NCI-H526 treated with DMSO at 0.1 percent for 48 hours (cell line): ENCODE measurements at places on chromosomes 16 and 17.

GRCh38 chr17:185445-186138 lies 4.1 kb upstream of the DOC2B start:
- DNase-seq, result no peak

GRCh38 chr16:23048164-23048563 lies 101.1 kb downstream of the USP31 start:
- no peak for DNase-seq

GRCh38 chr16:68388124-68388523 lies 60.2 kb downstream of the SMPD3 start:
- DNase-seq, result no peak

GRCh38 chr17:37725601-37726146 lies 19.2 kb downstream of the HNF1B start:
- DNase-seq, result no peak

DNA sequence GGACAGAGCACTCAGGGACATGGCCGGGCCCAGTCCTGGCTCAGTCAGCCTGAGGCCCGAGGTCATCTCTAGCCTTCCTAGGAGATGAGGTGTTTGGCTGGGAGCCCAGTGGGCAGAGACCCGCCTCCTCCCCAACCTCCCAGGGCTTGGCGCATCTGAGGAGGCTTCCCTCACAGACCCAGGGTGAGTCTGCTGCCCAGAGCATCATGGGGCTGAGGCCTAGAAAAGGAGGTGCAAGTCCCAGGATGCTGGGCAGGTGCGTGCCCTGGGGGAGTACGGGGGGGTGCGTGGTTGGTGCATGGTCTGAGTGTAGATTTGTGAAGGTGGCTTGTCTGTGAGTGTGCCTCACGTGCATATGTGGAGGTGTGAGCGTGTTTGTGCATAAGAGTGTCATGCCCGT lies 4.7 kb downstream of the PDE6G start:
- no peak for DNase-seq

DNA sequence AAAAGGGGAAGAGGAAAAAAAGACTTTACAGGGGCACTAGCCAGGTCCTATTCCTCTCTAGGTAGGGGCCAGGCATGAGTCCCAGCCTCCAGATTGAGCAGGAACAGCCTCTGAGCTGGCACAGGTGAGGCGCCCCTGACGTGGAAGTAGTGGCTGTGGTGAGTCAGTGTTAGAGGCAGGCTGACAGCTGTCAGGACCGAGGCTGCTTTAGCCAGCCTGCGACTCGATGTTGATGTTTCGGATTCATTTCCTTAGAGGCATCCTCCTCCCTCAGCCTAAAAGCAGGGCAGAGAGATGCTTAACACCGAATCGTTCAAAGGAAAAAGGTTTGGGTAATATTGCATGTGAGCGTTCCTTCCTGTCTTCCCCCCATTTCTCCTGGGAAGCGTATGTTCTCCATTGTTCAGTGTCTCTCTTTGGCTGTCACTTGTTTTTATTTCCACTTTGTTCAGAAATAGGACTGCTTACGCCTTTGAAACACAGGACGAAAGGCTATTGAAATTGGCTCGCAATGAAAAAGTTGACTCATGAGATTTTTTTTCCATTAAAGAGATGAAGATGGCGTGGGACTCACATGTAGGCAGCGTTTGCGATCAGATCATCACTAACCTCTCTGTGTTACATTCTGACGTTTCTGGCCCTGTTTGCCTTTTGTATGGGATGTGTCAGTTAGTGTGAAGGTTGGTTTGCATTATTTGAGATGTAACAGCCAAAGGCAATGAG lies 1.3 kb downstream of the KIAA0513 start:
- DNase-seq, result no peak

- DNase-seq, result peak; percentile 52
These were observed at the start of gene ZNF629 for GRCh38 chr16:30786936-30787612. Gene ZNF629 (minus strand): TSS chr16:30787205. CDS start chr16:30784482, 2,723 bp downstream.

GRCh38 chr16:1958715-1959268 lies 546 bp upstream of the NDUFB10 start:
- no peak for DNase-seq

- DNase-seq, result no peak
These were observed 368.1 kb downstream of the C16orf95 start for GRCh38 chr16:86949116-86949515.

- DNase-seq, result no peak
These were observed 58.8 kb downstream of the ADCY9 start for GRCh38 chr16:4057439-4057877.

DNA sequence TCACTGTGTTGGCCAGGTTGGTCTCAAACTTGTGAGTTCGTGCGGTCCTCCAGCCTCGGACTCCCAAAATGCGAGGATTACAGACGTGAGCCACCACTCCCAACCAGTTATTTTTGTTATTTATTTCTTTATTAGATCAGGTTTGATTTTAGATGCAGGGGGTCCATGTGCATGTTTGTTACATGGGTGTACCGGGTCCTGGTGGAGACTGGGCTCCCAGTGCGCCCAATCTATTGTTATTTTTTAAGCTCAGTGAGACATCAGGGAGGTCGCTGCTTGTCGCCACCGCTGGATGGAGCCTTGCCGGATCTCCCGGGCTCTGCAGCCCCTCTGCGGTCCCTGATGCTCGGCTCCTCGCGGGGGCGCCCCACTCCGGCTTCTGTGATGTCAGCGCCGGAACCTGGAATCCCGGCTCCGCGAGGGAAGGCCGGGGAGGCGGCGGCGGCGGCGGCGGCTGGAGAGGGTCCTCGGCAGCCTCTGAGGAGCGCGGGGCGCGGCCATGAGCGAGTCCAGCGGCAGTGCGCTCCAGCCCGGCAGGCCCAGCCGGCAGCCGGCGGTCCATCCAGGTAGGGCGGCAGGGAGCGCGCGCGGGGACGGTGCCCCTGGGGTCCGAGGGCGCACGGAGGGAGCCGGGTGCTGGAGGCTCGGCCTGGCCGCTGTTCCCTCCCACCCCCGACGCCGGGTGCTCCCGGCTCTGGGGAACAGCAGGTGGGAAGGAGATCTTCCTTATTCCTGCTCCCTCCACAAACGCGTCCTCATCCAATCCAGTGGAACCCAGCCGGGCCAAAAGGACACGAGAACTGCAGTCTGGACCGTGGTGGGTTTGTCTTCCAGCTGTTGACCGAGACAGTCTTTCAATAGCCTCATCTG lies at the start of gene TMC7:
TMC7 (plus strand) TSS at position 370 of the 870 bp plus-strand sequence; CDS start at position 500, 130 bp downstream.
- peak; percentile 60 for DNase-seq

GRCh38 chr17:64331366-64331765 lies 59.3 kb downstream of the PECAM1 start:
- DNase-seq, result no peak

DNA sequence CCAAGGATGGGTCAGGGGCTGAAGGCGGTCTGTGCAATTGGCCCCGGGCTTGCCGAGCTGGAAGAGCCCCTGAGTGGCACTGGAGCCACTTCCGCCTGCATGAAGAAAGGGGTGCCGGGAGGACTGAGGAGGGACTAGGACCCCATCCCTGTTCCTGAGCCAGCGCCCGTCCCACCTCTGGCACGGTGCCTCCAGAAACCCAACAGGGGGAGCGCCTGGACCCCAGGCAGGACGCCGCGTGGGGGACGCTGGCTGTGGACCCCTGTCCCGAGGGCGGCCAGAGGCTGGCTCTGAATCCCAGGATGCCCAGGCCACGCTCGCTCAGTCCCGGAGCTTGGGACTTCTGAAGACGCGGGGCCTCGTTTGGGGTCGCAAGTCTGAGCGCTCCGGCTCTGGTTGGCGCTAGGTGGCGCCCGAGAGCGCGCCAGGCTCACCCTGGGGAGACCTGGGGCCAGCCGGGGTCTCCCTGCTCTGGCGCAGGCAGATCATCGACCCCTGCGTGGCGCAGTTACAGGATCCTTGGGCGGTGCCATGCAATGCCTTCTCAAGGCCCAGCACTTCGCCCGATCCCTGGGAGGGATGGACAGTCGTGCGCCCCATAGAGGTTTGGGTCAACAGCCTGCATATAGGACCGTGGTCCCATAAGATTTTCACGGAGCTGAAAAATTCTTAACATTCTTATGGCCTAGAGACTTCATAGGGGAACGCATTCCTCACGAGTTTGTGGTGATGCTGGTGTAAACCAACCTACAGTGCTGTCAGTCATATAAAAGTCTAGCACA lies 58.5 kb upstream of the CREBBP start:
- peak; percentile 7 for DNase-seq

DNA sequence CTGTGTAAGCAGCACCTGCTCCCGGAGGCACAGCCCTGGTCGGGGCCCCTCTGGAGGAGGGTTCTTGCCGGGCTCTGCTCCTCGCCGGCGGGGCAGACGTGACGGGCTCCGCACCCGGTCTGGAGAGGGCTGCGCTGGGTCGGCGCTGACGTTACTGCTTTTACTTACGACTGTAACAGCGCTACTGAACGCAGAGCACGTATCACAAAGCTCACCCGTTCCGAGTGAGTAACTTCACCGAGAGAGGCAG lies 1.3 kb upstream of the RAB40C start:
- DNase-seq, result no peak

DNA sequence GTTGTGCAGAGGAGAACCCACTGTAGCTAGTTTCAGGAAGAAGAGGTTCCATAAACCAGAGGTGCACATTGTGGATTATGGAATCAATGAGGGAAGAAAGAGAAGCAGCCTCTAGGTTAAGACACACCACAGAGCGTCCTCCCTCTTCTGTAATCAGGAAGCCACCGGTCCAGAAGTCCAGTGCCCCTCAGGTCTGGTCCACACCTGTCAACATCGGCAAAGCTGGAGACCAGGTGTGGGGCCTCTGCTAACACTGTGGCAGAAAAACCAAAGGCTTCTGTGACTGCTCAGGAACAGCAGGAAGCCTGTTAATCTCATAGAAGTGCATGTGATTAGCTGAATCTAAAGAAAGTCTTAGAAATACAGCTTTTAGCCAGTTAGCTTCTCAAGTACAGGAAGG lies 23.3 kb downstream of the LIMD2 start:
- no peak for DNase-seq

- no peak for DNase-seq
These were observed 72.0 kb upstream of the MAF start for GRCh38 chr16:79672524-79672923.

GRCh38 chr16:2896480-2897010 lies 13.5 kb downstream of the FLYWCH2 start:
- DNase-seq, result no peak

GRCh38 chr17:48646183-48647102 lies 20.3 kb upstream of the HOXB9 start:
- no peak for DNase-seq

DNA sequence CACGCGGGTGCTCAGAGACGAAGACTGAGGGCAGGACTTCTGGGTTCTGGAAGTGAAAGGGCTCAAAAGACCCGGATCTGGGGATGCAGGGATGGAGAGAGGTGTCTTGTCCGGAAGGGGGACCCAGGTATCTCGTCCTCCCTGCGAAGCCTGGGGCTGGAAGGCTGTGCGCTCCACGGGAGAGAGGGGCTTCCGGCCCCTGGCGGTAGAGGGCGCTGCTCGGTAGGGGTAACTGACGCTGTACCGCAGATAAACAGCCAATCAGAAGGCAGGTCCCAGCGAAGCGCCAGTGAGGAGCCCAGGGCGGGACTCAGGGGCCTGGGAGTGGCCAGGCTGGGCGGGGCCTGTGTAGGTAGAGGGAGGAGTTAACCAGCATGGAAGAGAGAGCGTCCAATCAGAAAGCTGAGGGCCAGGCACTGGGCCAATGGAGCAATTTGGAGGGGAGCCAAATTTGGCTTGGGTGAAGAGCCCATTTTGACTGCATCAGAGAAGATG lies 804 bp downstream of the TGFB1I1 start:
- no peak for DNase-seq

GRCh38 chr17:56973520-56973919 lies 4.4 kb upstream of the SCPEP1 start:
- DNase-seq, result no peak

DNA sequence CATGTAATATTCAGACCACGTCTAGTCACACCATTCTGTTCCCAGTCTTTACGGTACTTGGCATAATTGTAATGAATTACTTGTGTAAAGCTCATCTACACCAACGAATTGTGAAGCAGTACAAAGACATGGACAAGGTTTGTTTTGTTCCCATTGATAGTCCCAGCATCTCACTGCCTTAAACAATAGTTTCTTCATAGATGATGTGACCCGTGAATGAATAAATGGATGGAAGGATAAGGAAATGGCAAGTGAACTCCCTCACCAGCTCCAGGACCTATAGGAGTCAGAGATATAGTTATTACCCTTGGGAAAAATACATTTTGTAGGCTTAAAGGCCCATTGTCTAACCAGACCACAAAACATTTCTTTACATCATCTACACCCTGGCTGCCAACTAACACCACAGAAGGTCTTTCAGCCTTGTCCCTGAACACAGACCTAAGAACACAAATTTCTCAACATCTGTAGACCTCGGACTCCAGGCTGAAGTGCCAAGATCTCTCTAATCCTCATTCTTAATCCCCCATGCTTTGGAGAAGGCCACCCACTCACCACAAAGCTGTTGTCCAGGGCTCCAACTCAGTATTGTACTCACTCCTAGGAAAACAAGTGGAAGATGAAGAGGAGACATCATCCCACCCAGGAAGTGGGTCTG lies 38.2 kb downstream of the MAF start:
- no peak for DNase-seq

DNA sequence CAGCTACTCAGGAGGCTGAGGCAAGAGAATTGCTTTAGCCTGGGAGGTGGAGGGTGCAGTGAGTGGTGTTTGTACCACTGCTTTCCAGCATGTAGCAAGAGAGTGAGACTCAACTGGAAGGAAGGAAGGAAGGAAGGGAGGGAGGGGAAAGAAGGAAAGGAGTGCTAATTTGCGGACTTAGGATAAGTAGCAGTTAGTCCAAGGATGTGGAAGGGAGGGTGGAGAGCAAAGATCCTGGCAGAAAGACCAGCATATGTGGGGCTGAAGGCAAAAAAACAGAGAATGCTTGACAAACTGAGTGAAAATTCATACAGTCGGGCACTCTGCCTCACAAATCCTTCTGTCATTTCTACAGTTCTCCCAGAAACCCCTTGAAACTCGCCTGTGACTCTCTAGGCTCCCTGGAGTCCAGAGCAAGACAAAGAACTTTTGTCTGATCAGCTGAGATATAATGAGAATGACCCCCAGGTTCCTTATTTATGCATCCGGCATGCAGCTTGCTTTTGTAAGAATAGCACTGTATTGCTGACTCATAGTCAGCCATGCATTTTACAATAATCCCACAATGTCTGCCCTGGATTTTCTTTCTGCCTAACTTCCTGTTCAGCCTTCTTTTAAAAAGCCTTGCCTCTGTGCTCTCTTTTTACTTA lies 31.5 kb downstream of the CDK5RAP3 start:
- DNase-seq, result peak; percentile 49

GRCh38 chr17:14553847-14554246 lies 253.0 kb downstream of the HS3ST3B1 start:
- DNase-seq, result no peak

GRCh38 chr16:9479008-9479407 lies 387.6 kb downstream of the HAPSTR1 start:
- no peak for DNase-seq
